Right lobe of liver (tissue), 6 donors: ENCODE measurements at places on chromosomes 3 and 15.

DNA sequence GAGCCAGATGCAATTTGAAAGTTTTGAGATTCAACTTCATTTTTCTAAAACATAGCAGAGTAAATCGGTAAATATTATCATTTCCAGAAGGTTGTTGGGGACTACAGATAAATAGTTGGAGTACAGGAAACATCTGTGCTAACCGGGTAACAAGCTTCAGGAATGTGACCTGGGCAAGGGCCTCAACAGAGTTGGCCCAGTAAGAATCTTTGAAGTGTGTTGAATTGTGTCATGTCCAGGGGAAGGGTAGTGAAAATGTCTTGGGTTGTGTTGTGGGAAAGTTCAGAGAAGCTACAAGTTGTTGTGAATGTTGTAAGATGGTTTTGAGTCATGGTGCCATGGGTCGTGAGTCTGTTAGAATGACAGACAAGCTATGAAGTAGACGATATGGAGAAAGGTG, 35.7 kb downstream of the SQOR start:
- DNase-seq = no peak

DNA sequence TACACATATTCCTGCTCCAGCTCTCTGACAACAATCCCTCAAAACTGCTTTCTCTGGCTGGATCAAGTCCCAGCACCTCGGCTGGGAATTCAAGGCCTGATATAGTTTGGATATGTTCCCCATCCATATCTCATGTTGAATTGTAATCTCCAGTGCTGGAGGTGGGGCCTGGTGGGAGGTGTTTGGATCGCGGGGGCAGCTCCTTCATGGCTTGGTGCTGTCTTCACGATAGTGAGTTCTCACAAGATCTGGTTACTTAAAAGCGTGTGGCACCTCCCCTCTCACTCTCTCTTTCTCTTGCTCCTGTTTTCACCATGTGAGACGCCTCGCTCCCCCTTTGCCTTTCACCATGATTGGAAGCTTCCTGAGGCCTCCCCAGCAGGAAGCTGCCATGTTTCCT, 47.4 kb upstream of the SYN2 start:
- no peak for DNase-seq

DNA sequence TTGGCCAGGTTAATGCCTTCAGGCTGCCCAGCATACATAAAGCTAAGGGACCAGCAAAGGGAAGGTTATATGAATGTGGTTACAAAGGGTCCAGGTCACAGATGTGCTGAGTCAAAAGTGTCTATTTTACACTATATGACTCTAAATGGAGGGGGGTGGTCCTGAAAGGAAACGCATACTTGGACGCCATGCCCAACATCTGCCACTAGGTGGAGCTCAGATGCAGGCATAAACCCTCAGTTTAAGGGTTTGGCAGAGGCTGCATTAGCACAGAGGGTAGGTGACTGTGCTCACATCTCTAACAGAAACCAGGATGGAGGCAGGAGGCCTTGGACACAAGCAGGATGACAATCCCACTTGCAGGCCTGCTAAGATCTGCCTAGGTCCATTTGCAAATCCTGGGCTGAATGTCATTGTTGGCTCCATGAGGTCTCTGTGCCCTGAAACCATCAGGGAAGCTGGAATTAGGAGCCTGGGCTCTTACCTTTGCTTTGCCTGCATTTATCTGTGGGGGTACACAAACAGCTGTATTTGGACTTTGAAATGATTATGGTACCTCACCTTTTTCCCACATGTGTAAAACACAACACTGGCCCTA, 55.8 kb downstream of the ZNF621 start:
- no peak for DNase-seq

GRCh38 chr3:42578054-42578453, 3.7 kb downstream of the SEC22C start:
- DNase-seq = no peak

DNA sequence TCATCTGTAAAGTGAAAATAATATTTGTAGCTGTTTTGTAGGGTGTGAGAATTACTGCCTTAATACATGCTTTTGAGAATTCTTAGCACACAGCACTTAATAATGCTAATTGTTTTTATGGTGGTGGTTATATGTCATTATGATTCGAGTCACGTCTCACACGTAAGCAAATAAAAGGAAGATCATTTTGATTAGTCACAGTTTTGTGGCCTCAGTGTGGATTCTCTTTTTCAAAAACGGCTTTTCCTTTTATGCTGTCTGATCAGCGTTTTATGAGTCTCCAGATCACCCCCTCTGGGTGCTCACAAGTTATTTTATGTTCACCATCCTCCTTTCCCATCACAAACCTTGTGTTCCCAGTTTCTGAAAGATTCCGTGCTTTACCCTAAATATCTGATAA, 255.6 kb upstream of the CNTN4 start:
- DNase-seq = no peak
